Activated CD8-positive, alpha-beta memory T cell treated with anti-CD3 and anti-CD28 coated beads for 48 hours (primary cell): ENCODE measurements at places on chromosomes 1 and 21.
A peak's percentile ranks its signal among the peaks of the same experiment; 100 is the strongest.

- no peak for DNase-seq
Observed at GRCh38 chr1:31412732-31413404, at the start of gene SERINC2. Gene SERINC2 (plus strand): TSS chr1:31413213. CDS start chr1:31413266, 53 bp downstream.

GRCh38 chr1:3625151-3625907, 514 bp downstream of the TPRG1L start:
- DNase-seq, result no peak

GRCh38 chr21:45836694-45837670, 144.6 kb upstream of the COL6A1 start:
- no peak for DNase-seq

DNA sequence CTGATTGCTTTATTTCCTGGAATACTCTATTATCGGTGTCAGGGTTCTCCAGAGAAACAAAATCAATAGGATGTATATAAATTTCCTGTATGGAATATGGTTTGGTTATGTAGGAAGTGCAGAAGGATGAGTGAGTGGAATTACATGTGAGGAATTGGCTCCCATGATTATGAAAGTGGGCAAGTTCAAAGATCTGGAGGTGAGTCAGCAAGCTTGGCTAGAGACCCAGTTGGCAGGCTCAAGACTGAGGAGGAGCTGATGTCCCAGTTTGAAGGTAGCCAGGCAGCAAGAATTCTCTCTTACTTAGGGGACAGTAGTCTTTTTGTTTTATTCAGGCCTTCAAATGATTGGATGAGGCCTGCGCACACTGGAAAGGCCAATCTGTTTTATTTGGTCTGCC, 57.5 kb downstream of the MAP3K7CL start:
- DNase-seq, result no peak

DNA sequence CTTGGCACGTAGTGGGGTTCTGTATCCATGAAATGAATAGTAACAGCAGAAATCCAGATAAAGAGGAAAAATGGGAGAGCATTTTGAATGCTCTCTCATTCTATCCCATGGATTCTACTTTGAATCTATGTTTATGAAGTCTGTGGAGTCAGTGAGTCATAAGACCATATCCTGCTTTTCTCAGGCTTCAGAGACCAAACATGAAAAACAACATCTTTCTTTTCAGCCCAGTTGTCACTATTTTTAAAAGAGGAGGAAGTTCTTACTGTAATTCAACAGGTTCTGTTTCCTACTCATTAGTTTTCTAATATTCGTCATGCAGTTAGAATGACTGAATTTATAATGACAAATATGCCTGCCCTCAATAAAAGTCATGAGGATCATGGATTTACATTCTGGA, 39.4 kb upstream of the CD55 start:
- DNase-seq, result no peak

DNA sequence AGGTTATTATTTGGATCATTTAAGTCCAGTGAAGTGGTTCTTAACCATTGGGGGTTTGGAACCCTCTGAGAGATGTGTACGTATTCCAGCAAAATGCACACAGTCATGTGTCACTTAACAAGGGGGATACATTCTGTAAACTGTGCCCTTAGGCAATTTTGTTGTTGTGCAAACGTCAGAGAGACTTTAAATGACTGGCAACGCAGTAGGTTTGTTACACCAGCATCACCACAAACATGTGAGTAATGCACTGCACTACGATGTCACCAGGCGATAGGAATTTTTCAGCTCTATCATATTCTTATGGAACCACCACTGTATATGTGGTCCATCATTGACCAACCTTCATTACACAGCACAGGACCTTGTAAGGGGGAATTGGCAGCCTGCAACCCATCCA, 11.9 kb downstream of the AHCYL1 start:
- DNase-seq, result no peak

- no peak for DNase-seq
Observed at GRCh38 chr1:161121834-161122233, 3.9 kb downstream of the NIT1 start.

DNA sequence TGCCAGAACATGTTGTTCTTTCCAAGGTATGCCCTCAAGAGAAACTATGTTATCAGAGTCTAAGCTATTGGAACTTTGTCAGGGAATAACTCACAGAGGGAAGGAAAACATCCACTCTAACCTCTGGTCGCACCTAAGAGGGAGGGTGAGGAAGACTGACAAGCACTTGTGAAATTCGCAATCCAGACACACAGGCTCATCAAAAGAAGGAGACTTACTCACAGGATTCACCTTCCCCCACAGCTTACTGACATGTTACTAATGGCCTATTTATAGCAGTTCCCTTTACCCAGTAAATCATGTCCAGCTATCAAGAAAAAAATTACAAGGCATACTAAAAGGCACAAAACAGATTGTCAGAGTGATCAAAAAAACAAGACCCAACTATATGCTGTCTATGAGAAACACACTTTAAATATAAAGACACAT, 36.9 kb downstream of the WDR64 start:
- no peak for DNase-seq

DNA sequence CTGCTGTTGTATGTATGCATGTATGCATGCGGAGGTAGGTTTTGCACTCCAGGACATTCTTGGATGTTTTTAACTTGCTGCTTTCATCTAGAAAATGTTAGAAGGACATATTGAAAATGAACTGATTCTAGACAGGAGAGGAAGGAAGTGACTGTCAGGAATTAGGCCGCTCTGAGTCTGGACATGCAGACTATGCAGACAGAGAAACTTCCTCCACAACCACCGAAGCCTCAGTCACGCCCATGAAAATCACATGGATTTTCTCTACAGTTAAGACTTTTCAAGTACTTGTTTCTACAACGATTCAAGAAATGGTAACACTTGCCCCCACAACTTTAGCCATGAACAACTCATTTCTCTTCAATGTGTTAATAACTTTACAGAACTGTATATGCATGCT, 211.1 kb downstream of the SMYD3 start:
- DNase-seq, result no peak

GRCh38 chr1:14129009-14129408, 429.0 kb downstream of the PRDM2 start:
- DNase-seq, result no peak

- no peak for DNase-seq
Observed at GRCh38 chr1:219201656-219202055, 28.0 kb downstream of the LYPLAL1 start.

- DNase-seq, result no peak
Observed at GRCh38 chr1:240027059-240027462, 64.6 kb upstream of the FMN2 start.

DNA sequence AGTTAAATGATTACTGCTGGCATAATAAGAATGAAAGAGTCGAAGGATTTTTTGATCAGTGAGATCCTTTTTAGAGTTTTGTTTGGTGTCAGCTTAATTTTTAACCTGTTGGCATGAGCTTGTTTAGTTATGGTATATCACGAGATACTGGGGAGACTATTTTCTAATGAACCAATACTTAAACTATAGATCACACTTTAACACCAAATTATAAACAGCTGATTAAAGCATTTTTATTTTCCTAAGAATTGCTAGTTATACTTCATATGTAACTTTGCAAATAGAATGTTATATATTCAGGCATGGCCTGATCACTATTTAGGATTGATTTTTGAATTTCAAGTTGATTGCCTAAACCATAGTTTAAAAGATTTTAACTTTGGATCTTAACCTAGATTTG, 6.0 kb downstream of the DDX20 start:
- DNase-seq, result no peak

GRCh38 chr21:41764558-41765419, 2.1 kb downstream of the RIPK4 start:
- DNase-seq, result no peak

- DNase-seq, result no peak
Observed at GRCh38 chr1:165495858-165496205, 48.0 kb upstream of the LRRC52 start.

DNA sequence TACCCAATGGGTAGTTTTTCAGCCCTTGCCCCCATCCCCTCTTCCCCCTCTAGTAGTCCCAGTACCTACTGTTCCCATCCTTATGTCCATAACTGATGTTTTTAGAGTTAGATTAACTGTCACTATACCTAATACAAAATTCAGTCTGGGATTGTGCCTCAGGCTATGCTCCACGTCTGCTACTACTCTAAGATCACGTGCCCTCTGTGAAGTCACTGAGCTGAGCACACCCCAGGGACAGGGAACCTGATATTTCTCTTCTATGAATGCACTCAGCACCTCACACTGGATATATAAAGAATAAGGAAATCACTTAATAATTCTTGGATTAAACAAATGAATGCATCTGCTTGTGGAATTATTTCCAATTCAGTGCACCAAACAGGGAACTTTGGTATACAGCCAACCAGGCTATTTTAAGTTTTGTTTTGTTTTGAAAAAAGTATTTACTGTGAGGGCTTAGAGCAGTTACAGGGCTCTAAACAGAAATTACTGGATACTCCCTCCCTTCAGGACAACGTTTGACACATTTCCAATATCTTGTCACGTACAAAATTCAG, 307.9 kb downstream of the SMYD3 start:
- no peak for DNase-seq

GRCh38 chr1:167138703-167139102, 44.8 kb downstream of the STYXL2 start:
- DNase-seq, result no peak

- DNase-seq, result no peak
Observed at GRCh38 chr1:97013941-97014340, 292.4 kb downstream of the PTBP2 start.

GRCh38 chr1:244614113-244614836, 38.7 kb upstream of the DESI2 start:
- DNase-seq, result no peak

DNA sequence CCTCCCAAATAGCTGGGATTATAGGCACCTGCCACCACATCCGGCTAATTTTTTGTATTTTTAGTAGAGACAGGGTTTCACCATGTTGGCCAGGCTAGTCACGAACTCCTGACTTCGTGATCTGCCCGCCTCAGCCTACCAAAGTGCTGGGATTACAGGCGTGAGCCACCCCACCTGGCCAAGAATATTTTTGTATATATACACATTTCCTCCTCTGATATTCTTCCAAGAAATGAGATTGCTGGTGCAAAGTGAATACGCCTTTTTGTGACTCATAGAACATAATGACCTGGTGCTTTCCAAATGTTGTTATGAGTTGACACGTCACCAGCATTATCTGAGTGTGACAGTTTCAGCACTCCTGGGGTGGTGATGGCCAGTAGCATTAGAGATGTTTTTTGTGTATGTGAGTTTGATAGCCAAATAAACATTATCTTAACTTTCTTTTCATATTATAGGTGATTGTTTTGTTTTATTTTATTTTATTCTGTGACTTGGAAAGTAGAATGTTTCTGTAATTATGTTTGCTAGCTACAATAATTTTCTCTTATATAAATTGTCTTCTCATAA, 54.9 kb downstream of the KCNK1 start:
- DNase-seq, result no peak

DNA sequence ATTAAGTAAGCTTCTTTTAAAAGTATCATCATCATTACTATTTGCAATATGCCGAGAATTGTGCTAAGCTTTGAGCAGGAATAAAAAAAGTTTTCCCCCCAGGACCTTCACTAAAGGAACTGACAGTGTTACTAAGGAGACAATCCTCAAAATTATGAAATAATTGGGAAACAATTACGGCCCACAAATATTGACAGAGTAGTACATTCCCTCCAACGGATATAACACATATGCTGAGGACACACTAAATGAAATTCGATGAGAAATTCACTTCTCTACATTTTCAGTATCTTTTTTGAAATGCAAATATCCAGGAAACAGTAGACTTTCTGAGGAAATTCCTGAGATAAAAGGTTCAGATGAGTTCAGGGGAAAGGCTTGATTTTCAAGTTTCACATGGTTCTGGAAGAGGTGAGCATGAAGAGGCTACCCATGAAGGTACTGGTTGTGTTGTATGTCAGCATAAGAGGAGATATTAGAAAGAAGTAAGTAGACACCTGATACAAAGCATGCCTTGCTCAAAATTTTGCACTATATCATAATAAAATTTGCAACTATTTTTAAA, 171.2 kb upstream of the NR5A2 start:
- DNase-seq, result no peak

DNA sequence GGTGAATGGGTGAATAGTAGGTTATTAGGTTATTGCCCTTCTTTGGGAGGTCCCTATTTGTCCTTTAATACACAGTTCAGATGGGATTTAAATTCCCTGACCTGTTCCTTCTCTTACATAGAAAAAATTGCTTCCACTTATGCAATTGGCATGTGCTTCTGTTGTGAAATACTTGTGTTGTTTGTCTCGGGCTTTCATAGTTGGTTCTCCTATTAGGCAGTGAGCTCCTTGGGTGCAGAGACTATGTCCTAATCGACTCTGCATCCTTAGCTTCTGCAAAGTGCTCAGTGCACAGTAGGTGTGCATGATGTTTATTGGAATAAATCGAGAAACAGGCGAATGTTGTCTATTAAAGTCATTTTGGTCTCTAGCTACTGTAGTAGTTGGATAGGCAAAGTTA, 1.3 kb upstream of the PDE4B start:
- DNase-seq, result no peak

DNA sequence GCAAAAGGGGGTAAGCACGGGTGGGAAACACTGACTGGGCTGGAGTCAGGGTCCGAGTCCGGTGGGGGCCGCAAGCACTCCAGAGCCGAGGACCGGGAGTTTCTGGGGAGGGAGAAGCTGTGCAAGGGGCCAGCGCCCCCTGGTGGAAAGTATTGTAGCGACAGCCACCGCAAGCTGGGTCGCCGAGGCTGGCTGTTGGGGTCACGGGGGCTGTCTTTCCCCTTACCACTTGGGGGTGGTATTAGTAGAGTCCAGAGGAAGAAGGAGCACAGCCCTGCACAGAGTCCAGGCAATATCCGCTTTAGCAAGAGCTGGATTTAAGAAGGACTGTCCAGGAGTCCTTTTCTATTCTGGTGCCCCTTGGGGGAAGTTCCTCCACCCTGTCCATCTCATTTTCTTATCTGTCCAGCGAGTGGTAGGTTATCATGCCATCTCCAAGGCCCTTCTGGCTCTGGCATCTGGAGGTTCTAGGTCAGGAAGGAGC, 17.9 kb upstream of the ETV3 start:
- DNase-seq, result peak; percentile 87

GRCh38 chr1:8116894-8117264, 90.8 kb upstream of the ERRFI1 start:
- no peak for DNase-seq

DNA sequence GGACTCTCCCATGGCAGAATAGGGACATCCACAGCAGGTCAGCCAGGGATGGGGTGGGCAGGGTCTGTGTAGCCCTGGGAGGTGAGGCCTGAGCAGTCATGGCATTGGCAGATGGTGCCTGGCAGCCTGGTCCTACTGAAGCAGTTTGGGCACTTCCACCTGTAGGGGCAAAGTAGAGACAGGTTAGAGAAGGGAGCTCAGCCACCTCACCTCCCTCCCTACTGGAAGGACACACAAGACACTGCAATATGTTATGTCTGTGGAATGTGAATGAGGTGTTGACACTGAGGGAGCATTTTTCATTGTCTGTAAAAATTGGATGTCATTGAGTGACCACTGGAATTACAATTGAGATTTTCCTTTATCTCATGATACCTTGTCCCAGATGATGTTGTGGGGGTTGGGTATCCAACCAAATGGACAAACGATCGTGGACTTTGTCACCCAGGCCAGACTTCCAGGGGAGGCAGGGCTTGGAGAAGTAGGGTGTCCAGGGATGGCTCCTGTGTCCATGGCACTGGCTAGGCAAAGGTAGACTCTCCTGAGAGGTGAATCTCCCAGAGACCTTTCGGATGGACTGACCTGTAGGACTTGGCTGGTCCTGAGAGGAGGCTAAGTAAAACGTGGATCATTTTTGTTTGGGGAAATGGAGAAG, 9.7 kb downstream of the SHISA4 start:
- DNase-seq, result no peak

- DNase-seq, result no peak
Observed at GRCh38 chr1:906600-907420, 16.9 kb upstream of the SAMD11 start.
